Spinal cord (tissue), 10 donors: ENCODE measurements at places on chromosomes 16 and 17. TPM values are rescaled to one million over a fixed set of nuclear protein-coding genes. Genes with fewer than 3 reads are reported as not detected.

- DNase-seq = no peak
Observed at GRCh38 chr17:80244871-80245509, 15.7 kb upstream of the RNF213 start.

GRCh38 chr16:11986521-11987057 lies 10.1 kb downstream of the SNX29 start:
- DNase-seq = no peak

- no peak for DNase-seq
Observed at GRCh38 chr17:37392024-37392590, 14.5 kb downstream of the ACACA start.

DNA sequence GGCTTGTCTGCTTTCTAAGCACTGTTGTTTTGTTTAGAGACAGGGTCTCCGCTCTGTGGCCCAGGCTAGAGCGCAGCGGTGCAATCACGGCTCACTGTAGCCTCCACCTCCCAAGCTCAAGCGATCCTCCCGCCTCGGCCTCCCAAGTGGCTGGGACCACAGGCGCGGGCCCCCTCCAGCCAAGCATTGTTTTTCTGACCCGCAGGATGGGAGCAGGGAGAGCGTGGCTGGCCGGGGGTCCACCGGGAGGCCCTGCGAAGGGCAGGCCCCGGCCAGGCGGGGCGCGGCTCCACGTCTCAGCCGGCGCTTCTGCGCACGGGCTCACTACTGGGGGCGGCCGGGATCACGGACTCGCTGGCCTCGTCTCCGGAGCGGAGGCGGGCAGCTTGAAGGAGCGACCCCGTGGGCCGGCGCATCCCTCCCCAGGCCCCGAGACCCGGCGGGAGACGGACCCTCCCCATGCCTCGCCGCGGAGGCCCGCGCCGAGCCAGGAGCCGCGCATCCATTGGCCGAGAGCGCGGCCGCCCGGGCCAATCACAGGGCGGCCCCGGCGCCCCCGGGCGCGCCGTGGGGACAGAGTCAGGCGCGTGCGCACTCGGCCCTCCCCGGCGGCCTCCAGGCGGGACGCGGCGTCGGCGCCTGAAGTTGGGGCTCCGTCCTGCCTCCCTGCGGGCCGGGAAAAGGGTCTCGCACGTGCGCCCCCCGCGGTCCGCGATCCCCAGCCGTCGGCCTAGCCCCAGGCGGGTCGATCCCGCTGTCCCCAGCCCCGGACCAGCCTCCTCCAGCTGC lies 24.9 kb downstream of the ACTG1 start:
- no peak for DNase-seq

- no peak for DNase-seq
Observed at GRCh38 chr16:80403894-80404293, 136.9 kb upstream of the DYNLRB2 start.

- DNase-seq = no peak
Observed at GRCh38 chr17:11330006-11330405, 89.0 kb downstream of the SHISA6 start.

DNA sequence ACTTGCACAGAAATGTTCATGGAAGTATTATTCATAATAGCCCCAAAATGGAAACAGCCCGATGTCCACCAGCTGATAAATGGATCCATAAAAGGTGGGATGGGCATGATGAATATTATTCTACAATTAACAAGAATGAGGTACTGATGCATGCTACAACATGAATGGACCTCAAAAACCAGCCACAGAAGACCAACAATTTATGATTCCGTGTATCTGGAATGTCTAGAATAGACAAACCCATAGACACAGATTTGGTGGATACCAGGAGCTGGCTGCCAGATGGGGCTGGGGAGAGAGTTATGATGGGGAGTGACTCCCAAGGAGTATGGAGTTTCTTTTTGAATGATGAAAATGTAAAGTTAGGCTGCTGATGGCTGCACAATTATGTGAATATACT lies 10.8 kb upstream of the NAGLU start:
- no peak for DNase-seq

- peak; percentile 33 for DNase-seq
Observed at GRCh38 chr17:8124350-8125153, 646 bp upstream of the HES7 start.

DNA sequence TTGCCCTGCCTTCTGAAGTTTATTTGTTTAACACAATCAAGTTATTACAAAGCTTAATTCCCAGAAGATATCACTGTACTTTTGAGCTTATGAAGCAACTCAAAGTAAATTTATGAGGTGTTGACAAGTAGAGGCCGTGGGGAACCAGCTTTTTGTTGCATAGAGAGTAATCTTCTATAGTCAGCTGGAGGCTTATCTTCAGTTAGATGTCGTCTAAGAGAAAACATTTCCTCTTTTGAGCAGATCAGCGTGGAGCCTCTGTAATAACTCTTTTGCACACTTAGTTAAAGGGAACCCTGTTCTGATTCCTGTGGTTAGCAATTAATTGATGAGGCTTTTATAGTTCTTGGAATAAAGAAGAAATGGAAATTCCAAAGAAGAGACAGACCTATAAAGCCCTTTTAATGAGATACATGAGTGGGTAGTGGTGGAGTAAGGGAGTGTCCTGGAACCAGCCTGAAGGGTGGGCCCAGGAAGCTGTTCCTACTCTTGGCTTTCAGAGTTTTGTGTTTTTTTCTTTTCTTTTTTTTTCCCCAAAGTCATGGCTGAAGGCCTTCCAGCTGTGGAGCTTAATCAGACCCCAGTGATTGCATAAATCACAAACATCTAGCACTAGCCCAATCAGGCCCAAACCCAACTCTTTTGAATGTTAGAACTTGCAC lies 28.9 kb upstream of the MAP3K14 start:
- no peak for DNase-seq

- DNase-seq = no peak
Observed at GRCh38 chr16:26189536-26189935, 497.8 kb downstream of the HS3ST4 start.

- DNase-seq = no peak
Observed at GRCh38 chr16:31888735-31889134, 15.1 kb downstream of the ZNF267 start.

GRCh38 chr17:55432358-55433028 lies 10.9 kb upstream of the MMD start:
- DNase-seq = no peak

- no peak for DNase-seq
Observed at GRCh38 chr16:53944025-53944424, 240.1 kb downstream of the FTO start.

DNA sequence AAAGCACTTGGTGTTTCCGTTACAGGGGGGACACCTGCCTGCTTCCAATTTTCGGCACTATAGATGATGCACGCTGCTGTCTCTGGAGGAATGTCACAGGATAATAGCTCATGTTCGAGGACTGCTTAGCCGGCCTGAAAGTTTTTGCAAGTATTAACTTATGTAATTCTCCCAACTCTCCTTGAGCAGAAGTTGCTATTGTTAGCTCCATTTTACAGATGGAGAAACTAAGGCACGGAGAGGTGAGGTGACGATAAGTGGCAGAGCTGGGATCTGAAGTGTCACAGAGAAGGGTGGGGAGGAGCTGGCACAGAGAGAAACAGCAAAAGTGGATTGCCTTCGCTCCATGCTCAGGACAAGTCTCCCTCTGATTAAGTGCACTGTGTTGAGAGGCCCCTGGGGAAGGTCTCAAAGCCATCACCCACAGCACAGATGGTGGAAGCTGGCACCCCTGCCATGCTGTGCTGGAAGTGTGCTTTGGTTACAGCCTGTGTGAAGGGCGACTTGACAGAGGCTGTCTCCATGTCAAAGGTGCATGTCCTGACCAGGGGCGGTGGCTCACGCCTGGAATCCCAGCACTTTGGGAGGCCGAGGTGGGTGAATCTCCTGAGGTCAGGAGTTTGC lies 40.8 kb upstream of the MEAK7 start:
- DNase-seq = no peak

Gene TMEM106A
- total RNA-seq = 6.9 TPM

Gene CACNG5
- 1.7 TPM for total RNA-seq

Gene RRAD
- total RNA-seq = 6.0 TPM

Gene TAT
- total RNA-seq = 0.10 TPM

Gene EVI2A
- 20.4 TPM for total RNA-seq
